ENCODE measurements at places on chromosomes 5 and 9.

DNA sequence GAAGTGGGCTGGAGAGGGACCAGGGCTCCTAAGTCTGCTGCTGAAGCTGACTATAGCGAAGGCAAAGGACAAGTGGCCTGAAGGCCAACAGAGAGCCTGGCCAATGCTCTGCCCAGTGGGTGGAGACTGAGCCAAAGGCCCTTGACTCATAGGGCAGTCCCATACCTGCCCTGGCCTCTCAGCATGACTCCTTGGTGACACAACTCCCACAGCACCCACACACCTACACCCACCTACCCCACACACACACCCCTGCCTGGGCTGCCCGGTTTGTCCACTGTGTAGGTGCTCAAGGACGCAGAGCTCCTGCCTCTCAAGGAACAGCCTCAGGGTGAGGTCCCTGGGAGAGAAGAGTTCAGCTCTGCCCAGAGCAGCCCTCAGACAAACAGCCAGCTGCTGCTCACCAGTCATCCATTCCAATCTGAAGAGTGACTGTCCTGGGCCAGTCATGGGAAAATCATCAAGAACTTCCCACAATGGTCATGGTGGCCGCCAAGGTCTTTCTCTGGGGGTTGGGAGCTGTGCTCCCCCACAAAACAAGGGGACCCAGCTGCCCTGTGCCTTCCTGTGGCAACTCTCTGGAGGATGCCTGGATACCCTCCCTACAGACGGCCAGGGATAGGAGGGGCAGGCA, 5.0 kb downstream of the TNIP1 start:
- DNase-seq = no peak

DNA sequence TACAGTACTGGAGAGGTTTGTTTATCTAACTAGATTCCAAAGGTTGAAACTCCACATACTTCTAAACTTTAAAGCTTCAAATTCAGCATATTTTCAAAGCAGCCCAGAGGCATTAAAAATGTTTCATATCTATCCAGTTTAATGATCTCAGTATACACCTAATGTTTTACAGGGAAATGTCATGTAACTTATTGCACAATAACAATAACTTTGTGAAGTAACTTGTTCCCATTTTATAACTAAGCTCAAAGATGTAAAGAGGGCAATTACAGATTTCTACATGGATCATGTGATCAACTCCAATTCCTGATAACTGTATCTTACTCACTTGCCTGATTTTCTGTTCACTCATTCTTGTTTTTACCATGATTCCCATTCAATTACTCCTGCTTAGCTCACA, 610.0 kb downstream of the TAF11L14 start:
- DNase-seq = no peak

- DNase-seq = no peak
These were observed 85.8 kb upstream of the PHYKPL start for GRCh38 chr5:178318382-178318781.

DNA sequence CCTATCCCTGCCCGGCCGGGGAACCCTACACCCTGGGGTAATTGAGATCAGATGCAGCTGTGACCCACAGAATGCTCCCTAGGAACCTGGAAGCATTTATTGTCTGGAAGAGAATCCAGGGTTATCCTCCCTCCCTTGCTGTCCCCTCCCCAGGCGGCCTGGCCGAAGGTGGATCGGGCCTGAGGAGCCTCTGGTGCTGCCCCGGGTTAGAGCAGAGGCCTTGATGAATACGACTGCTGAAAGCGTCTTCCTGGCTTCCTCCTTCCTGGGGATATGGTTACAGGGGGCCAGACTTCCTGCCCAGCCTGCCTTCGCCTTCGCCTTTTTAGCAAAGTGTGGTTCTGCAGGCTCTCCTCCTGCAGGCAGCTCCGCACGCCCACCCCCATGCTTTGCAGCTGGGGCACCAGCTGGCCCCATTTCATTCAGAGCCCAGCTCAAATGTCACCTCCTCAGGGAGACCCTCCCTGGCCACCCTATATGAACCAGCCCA, 22.5 kb upstream of the PTGS1 start:
- no peak for DNase-seq

DNA sequence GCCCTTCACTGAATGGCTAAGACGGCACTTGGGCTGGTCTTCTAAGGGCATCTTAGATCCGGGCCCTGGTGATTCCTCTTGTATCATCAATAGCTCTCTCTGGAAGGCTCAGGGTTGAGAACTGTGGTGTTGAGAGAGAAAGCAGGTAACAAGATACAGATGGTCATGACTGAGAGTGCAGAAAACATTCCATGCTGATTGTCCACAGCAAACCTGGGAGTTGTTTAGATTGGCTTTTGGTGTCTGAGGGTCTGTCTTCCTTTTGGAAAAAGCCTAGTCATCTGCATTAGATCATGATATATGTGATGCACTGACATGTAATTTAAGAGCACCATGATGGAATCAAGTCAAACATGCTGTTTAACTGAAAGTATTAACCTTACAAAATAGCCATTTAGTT, 331.9 kb downstream of the ADAMTS6 start:
- no peak for DNase-seq
